Kidney (tissue), 22 donors: ENCODE measurements at places on chromosomes 12 and 14. TPM values are rescaled to one million over a fixed set of nuclear protein-coding genes. Genes with fewer than 3 reads are reported as not detected.

- peak; percentile 56 for DNase-seq
- H3K4me1 ChIP-seq: no peaks in the 10 kb centered on the region
- no peak overlapping the region for H3K27ac ChIP-seq
- no peak overlapping the region for H3K4me3 ChIP-seq
- no peaks in the 10 kb centered on the region for H3K27me3 ChIP-seq
Observed at GRCh38 chr12:2574355-2574935, 220.3 kb upstream of the FKBP4 start.

- H3K27ac ChIP-seq: no peak overlapping the region
- H3K4me3 ChIP-seq: no peak overlapping the region
- H3K36me3 ChIP-seq: no peaks in the 10 kb centered on the region
- DNase-seq: no peak
Observed at GRCh38 chr12:91110311-91110924, 876 bp downstream of the LUM start.

DNA sequence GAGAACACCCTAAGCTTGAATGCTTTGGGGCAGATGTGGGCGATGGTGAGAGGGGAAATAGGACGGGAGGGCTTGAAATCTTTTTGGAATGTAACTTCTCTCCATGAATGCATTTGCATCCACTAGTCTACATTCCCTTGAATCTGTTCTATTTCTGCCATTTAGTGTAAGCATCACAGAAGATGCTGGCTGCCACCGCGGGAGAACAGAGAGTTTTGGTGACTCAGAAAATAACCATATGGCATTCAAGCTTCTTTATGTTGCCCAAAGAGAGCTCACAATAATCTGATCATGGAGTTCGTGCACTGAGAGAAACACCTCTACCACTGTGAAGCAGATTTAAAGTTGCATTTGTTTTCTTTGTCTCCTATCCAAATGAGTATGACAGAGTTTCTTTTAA, 52.6 kb upstream of the OTX2 start:
- no peak overlapping the region for H3K27ac ChIP-seq
- no peak for DNase-seq
- no peak overlapping the region for H3K4me3 ChIP-seq
- no peaks in the 10 kb centered on the region for H3K4me1 ChIP-seq
- no peaks in the 10 kb centered on the region for H3K36me3 ChIP-seq

RAD9B gene
- total RNA-seq: 1.0 TPM

DNA sequence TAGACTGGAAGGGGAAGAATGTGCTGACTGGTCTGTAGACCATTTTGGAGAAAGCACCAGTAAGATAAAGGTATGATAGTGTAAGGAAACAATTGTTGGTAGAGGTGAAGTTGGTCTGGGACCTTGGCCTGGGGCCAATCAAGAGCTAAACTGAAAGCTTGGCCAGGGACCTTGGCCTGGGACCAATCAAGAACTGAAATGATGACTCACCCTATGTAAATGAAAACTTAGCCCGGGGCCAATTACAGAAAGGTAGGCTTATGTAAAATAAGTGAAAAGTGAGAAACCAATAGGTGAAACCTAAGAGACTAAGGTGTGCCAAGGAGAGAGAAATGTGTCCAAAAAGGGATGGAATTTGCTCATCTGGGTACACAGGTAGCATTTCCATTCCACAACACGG, 776.0 kb downstream of the C12orf50 start:
- no peak overlapping the region for H3K4me3 ChIP-seq
- H3K4me1 ChIP-seq: no peaks in the 10 kb centered on the region
- no peaks in the 10 kb centered on the region for H3K36me3 ChIP-seq
- H3K27me3 ChIP-seq: no peaks in the 10 kb centered on the region
- DNase-seq: peak; percentile 37

DIO3 gene
- total RNA-seq: 0.94 TPM

- DNase-seq: no peak
- H3K4me1 ChIP-seq: no peaks in the 10 kb centered on the region
- no peak overlapping the region for H3K27ac ChIP-seq
- H3K4me3 ChIP-seq: no peak overlapping the region
- H3K27me3 ChIP-seq: no peaks in the 10 kb centered on the region
- H3K36me3 ChIP-seq: no peaks in the 10 kb centered on the region
Observed at GRCh38 chr12:30706476-30706875, 10.8 kb upstream of the IPO8 start.

DNA sequence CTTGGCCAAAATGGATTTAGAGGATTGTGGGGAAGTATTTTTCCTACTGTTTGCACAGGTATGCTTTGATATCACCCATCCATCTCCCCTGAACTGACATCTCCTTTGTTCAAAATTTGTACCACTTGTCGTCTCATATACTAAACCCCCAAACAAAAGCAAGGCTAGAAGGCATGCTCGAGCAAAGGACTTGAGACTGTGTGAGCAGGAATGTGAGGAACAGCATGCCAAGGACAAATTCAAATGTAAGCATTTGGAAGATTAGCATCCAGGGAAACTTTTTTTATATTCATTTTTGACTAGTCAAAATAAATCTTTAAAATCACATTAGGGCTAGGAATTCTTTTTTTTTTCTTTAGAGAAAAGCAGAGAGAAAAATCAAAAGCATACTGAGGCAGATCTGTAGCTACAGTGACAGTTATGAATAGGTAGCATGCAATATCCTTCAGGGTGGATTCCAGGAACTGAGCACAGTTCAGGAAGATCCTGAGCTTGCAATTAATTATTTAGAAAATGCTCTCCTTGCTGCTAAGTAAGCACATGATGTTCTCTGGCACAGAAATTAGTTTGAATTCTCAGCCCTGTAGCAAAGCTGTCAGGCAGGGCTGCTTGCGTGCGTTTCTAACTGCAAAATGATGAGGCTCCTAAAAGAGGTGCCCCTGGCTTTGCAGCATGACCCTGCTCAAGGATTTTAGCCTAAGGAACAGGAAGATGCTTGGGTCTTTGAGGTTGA, 327.7 kb downstream of the LRIG3 start:
- H3K36me3 ChIP-seq: no peaks in the 10 kb centered on the region
- no peaks in the 10 kb centered on the region for H3K4me1 ChIP-seq
- no peak for DNase-seq
- no peak overlapping the region for H3K27ac ChIP-seq
- no peak overlapping the region for H3K4me3 ChIP-seq
- H3K27me3 ChIP-seq: no peaks in the 10 kb centered on the region

GRCh38 chr14:61229475-61229888, 51.7 kb downstream of the TMEM30B start:
- H3K27me3 ChIP-seq: no peaks in the 10 kb centered on the region
- no peak overlapping the region for H3K27ac ChIP-seq
- H3K36me3 ChIP-seq: no peaks in the 10 kb centered on the region
- no peaks in the 10 kb centered on the region for H3K4me1 ChIP-seq

- no peak overlapping the region for H3K4me3 ChIP-seq
- no peak overlapping the region for H3K27ac ChIP-seq
- no peak for DNase-seq
- no peaks in the 10 kb centered on the region for H3K27me3 ChIP-seq
Observed at GRCh38 chr14:24411443-24412389, 12.9 kb downstream of the NYNRIN start.

- H3K4me3 ChIP-seq: no peak overlapping the region
- H3K27ac ChIP-seq: no peak overlapping the region
- H3K36me3 ChIP-seq: no peaks in the 10 kb centered on the region
- no peaks in the 10 kb centered on the region for H3K27me3 ChIP-seq
- peaks cover 4% of the 10 kb centered on the region for H3K4me1 ChIP-seq
- no peak for DNase-seq
Observed at GRCh38 chr12:75438059-75438754, 42.3 kb upstream of the GLIPR1 start.

GRCh38 chr14:63641473-63642228, at the start of gene WDR89:
WDR89 (minus strand) TSS chr14:63641871; CDS start chr14:63599942, 41,929 bp downstream.
- DNase-seq: peak; percentile 100
- H3K27ac ChIP-seq: peak within 1 kb of the TSS; percentile 95
- no peaks in the 10 kb centered on the region for H3K27me3 ChIP-seq
- H3K4me1 ChIP-seq: peaks cover 3% of the 10 kb centered on the region
- H3K36me3 ChIP-seq: no peaks in the 10 kb centered on the region
- peak within 1 kb of the TSS; percentile 89 for H3K4me3 ChIP-seq

PARPBP gene
- 2.8 TPM for total RNA-seq

DNA sequence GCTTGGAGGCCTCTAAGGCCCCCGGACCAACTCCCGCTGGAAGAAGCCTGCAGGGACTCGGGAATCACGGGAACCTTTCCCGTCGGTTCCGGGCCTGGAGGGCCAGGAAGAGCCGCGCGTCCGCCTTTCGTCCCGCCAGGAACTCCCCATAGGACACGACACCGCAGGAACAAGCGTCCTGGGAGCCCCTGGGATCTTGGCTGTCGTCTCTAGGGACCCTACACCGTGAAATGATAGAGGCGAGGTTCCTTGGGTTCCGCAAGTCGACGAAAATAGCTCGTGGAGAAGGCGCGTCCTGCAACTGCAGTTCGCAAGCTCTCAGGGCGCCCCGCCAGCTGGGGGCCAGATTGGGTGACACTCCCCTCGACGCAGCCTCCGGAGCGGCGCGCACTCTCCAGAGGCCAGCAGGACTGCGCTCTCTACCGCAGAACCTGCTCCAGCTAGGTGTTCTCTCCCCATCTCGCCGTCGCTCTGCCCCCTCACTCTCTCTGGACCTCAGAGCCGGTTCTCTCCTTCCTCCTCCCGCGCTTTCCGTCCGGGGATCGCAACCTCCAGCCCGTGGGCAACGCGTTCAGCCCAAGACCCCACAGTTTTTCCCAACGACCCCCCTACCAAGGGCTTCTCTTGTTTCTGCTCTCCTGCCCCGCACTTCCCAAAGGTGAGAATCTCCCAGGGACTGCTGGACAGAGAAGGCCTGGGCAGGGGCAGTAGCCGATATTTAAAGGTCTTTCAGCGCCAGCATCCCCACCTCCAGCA, 776 bp downstream of the BMP4 start:
- H3K4me3 ChIP-seq: peak overlapping the region; percentile 72
- no peaks in the 10 kb centered on the region for H3K4me1 ChIP-seq
- peak; percentile 51 for DNase-seq
- peak overlapping the region; percentile 36 for H3K27ac ChIP-seq
- no peaks in the 10 kb centered on the region for H3K36me3 ChIP-seq

- no peak overlapping the region for H3K4me3 ChIP-seq
- H3K27ac ChIP-seq: peak overlapping the region; percentile 90
- DNase-seq: peak; percentile 89
- no peaks in the 10 kb centered on the region for H3K27me3 ChIP-seq
Observed at GRCh38 chr12:113244047-113244460, 22.8 kb downstream of the TPCN1 start.

FAM222A gene
- 3.7 TPM for total RNA-seq

GRCh38 chr12:43896496-43896895, 60.6 kb downstream of the TMEM117 start:
- H3K4me3 ChIP-seq: no peak overlapping the region
- no peak overlapping the region for H3K27ac ChIP-seq
- no peaks in the 10 kb centered on the region for H3K27me3 ChIP-seq
- H3K36me3 ChIP-seq: no peaks in the 10 kb centered on the region
- H3K4me1 ChIP-seq: no peaks in the 10 kb centered on the region

FAM186B gene
- 0.85 TPM for total RNA-seq

GRCh38 chr12:65430571-65431306, 152.3 kb downstream of the MSRB3 start:
- H3K36me3 ChIP-seq: no peaks in the 10 kb centered on the region
- DNase-seq: no peak
- H3K4me3 ChIP-seq: no peak overlapping the region
- H3K27me3 ChIP-seq: no peaks in the 10 kb centered on the region
- no peaks in the 10 kb centered on the region for H3K4me1 ChIP-seq

SERPINA3 gene
- total RNA-seq: 1,762 TPM

TUBA1B gene
- 537 TPM for total RNA-seq

DNA sequence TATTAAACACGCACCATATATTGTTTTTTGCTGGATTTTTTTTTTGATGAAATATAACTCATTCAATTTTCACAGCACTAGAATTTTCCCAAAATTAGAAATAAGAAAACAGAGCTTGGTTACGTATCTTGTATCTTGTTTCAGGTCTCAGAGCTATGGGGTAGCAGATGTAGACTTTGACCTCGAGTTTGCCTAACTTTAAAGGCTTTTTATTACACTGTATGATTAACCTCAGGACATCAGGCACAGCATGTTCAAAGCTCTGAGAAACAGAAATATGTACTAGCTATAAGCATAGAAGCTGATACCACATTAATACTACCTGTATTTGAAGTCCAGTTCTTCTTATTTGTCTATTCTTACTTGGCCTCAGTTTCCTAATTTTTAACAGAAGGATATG, 171.9 kb upstream of the KITLG start:
- no peaks in the 10 kb centered on the region for H3K27me3 ChIP-seq
- peak overlapping the region; percentile 11 for H3K4me3 ChIP-seq
- H3K27ac ChIP-seq: no peak overlapping the region
- H3K36me3 ChIP-seq: no peaks in the 10 kb centered on the region
- H3K4me1 ChIP-seq: peaks cover 7% of the 10 kb centered on the region

ITGA5 gene
- total RNA-seq: 65.6 TPM
